Epithelial cell of prostate (primary cell): ENCODE measurements at places on chromosomes 7 and 10.

DNA sequence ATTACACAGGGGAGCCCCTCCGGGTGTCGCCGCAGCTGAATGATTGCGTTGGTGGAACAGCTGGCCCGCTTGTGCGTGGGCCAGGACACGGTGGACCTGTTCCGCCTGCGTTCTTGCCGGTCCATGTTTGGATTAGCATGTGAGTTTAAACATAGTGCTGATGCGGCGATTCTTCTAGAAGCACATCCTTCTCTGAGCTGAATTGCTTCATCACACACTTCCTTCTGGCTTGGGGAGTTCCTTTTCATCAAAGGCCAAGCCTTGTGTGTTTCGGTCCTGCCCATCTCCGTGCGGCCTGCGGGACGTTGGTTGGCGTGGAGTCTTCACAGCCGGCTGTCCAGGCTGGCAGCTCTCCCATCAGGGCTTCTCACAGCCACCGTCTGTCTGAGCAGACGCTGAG lies 45.5 kb upstream of the SLC29A4 start:
- DNase-seq = no peak

GRCh38 chr10:35091994-35092790 lies 2.1 kb upstream of the CUL2 start:
- DNase-seq = no peak

GRCh38 chr7:70034999-70035398 lies 436.7 kb downstream of the AUTS2 start:
- no peak for DNase-seq

DNA sequence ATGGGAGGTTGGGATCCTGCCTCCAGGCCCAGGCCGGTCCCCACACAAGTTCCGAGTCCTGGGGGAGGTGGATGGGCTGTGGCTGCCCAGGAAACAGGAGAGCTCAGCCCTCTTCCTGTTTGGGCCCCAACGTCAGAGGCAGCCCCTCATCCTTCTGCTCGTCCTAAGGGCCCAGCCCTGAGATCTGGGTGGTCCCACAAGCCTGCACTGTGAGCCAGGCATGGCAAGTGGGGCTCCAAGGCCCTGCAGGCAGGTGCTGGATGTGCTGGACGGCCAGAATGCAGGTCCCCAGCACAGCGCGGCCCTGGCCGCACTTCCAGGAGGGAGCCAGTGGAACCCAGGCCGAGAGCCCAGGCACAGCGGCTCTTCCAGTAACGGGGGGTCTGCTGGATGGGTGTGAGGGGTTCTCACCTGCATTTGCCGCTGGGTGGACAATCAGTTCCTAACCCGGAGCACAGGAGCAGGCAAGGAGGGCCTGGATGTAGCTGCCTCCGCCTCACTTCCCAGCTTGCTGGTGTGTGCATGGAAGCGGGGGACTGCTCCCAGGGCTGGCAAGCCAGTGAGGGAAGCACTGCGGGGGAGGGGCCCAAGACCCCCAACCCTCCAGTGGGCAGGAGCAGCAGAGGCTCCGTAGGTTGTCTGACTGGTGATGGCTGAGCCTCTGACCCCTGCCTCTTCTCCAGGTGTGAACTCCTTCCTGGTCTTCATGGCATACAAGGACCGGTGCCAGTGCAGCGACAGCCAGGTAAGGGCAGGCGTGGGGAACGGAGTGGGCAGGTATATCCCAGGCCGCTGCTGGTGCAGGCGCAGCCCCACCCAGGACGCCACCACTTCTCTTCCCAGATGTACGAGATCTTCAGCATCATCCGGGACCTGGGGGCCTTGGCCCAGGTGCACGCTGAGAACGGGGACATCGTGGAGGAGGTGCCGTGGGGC lies 9.7 kb downstream of the DPYSL4 start:
- no peak for DNase-seq

- no peak for DNase-seq
Measured at GRCh38 chr10:117134306-117135025, 3.6 kb downstream of the VAX1 start.

DNA sequence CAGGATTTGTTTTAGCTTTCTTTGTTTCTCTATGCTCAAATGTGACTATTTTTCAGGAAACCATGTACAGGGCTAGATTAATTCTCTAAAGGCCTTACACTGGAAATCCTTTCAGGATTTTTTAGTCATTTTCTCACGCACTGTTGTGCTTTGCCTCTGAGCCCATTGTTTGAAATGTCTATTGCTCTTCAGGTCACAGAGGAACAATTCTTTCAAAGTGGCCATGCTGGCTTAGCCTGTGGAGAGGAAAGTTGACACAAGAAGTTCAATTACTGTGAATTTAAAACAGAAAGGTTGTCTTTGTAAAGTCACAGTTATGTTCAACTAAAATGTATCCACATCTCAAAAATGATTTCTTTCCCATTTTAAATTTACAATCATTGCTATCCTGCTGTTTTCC lies 1071.7 kb upstream of the POT1 start:
- no peak for DNase-seq

- DNase-seq = no peak
Measured at GRCh38 chr7:22351329-22351692, 5.6 kb downstream of the RAPGEF5 start.

DNA sequence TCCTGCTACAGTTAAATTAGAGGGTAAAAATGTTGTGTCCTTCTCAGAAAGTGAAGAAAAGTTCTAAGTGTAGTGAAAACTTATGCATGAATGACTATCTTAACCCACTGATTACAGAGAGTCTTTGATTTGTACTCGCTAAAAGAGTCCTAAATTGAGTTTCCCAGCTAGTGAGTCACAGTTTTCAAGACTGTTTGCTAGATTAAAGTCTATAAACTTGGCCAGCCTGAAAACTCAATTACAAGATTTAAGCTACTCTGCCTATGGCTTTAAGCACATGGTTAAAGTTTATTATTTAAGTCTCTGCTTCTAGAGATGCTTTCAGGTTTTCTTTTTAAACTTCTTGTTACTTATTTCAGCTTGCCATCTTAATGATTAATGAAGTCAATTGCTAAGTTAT lies 44.4 kb downstream of the MRPS24 start:
- DNase-seq = no peak

- DNase-seq = no peak
Measured at GRCh38 chr7:133354546-133355324, 101.9 kb downstream of the EXOC4 start.

- DNase-seq = no peak
Measured at GRCh38 chr7:105878746-105879605, 2.6 kb upstream of the ATXN7L1 start.

DNA sequence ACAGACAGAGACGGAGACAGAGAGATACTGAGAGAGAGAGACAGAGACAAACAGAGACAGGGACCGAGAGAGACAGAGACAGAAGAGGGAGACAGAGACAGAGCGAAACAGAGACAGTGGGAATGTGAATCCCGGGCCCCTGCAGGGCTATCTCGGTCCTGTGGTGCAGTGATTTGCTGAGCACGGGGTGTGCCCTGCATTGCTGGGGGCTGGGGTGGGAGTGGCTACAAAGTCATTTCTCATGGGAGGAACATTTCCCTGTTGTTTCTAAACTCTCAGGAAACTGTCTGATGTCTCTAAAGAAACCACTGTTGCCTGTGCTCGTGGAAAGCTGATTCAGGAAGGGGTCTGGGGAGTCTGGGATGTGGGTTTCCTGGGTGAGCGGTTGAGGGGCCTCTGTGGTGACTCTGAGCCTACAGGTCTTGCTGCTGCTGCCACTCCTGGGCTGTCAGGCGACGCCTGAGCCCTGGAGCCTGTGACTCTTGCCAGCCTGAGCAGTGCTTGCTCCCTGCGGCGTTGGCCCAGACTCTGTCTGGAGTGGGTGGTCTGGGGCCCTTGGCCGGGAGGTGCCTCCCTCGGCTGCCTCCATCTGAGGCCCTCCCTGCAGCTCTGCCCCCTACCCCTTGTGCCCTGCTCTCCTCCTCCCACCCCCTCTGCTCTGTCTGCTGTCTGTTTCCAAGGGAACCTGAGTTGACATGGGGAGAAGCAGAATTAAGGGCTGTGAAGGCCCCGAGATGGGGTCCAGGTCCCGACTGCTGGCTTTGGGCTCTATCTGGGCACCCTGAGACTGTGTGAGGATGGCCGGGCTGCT lies 292.0 kb downstream of the WDR37 start:
- no peak for DNase-seq

- no peak for DNase-seq
Measured at GRCh38 chr10:33117816-33118215, 159.8 kb upstream of the ITGB1 start.

- DNase-seq = no peak
Measured at GRCh38 chr7:3064067-3064466, 20.4 kb upstream of the CARD11 start.

- DNase-seq = no peak
Measured at GRCh38 chr10:116257785-116258184, 15.2 kb downstream of the GFRA1 start.

GRCh38 chr7:444606-445005 lies 75.0 kb downstream of the PDGFA start:
- no peak for DNase-seq

- DNase-seq = no peak
Measured at GRCh38 chr7:27634671-27635493, 27.8 kb downstream of the HIBADH start.

DNA sequence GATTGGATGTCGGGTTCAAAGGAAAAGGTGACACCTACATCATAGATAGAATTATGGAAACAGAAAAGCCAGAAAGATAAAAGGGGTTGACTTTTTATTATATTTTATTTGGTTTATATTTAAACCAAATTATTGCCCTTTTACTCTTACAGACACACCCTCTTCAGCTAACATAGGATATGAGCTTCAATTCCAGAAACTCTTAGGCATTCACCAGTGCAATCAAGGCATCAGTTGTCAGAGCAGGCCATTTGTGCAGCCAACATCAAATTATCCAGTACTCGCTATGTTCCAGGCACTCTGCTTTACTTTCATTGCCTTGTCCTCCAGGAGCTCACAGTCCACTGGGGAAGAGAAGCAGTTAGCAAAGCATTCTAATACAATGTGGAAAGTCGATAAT lies 347.5 kb downstream of the TFEC start:
- DNase-seq = no peak
